Effector CD4-positive, alpha-beta T cell (primary cell): ENCODE measurements at places on chromosomes 2 and 18.

DNA sequence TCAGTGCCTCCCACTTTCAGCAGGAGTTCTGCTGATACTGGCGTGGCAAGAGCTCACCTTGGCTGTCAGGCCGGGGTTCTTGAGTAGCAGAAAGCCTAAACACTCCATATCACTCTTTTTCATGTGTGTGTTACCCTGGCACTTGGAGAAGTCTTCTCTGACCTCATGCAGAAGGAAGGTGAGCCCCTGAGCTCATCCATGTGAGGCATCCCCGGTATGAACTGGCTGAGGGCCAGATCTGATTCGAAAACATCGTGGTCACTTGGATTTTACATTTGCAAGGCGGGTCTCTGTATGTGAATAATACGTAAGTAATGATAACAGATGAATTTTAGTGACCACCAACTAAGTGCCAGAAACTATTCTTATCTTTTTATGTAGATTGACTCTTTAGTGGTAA lies 93.6 kb downstream of the RAPGEF4 start:
- no peak for DNase-seq

DNA sequence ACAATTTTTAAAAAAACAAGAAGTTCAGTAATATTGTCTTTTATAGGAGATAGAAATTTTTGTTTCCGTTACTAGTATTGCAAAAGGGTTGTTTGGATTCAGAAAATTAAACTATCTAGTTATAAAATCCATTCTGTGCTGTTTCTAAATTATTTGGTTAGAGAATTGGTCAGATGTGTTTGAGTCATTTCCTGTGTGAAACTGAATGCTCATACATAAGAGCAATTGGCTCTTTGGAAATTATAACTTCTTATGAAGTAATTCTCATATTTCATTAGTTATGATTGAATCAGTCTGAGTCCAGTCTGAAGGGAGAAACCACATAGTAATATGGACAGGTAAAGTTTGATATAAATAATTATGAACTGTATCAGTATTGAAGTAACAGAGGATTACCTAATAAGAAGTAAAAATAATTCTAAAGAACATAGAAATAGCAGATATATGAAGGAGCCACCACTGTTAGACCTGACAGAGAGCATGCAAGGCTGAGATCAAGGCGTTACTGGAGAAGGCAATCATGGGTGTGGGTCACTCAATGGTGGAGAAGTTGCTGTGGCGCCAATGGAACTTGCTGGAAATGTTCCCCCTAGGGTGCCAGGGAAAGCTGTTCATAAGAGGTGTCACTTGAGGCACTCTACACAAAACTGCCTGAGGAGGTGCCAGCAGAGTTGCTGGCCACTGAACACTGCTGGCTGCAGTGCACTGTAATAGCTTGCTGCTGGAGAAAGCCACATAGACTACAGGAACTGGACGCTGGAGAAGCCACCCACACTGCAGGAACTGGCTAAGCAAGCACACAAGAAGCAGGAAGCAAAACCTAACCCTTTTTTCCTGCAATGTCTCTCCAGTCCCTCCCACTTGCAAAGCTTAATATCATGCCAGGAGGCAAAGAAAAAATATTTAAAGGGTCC lies 18.0 kb upstream of the FAP start:
- no peak for DNase-seq

DNA sequence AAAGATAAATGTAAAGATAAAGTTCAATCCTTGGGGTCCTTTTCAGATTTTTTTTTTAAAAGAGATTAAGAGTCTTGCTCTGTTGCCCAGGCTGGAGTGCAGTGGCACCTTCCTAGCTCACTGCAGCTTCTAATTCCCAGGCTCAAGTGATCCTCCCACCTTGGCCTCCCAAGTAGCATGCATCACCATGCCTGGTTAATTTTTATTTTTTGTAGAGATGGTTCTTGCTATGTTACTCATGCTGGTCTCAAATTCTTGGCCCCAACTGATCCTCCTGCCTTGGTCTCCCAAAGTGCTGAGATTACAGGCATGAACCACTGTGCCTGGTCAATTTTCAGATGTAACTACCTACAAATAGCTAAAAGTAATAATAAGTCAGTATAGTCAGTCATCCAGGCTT lies 21.1 kb downstream of the NFE2L2 start:
- DNase-seq, result no peak

DNA sequence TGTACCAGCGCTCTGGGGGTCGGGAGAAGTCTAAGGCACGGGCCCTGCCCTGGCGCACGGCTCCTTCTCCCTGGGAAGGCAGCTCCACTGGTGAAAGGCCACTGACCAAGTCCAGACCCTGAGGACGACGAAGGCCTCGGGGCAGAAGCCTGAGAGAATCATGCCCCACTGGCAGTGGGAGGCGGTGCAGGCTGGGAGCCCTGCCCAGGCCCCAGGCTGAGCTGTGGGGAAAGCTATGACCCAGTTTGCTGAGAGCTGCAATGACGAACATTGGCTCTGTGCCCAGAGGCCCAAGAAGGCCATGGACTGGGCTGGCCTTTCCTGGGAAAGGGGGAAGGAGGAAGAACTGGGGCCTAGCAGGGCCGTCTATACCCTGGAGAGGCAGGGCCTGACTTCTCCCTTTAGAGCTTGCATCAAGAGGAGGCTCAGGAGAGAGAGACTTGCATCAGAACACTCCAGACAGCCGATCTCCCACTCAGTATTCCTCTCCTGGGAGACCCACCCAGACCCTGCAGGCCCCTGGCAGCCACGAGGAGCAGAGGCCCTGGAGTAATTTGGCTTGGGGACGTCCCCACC lies 32.9 kb downstream of the HS1BP3 start:
- DNase-seq, result no peak

GRCh38 chr2:118131771-118132170 lies 43.5 kb downstream of the INSIG2 start:
- no peak for DNase-seq

GRCh38 chr2:178723786-178724346 lies 83.4 kb downstream of the TTN start:
- no peak for DNase-seq
